HS-5 (cell line): ENCODE measurements at places on chromosomes 6 and 20.

GRCh38 chr6:98539741-98540140 is 294.6 kb upstream of the POU3F2 start:
- no peak for DNase-seq

- DNase-seq = no peak
These were observed 67.2 kb downstream of the DTNBP1 start for GRCh38 chr6:15595461-15596173.

DNA sequence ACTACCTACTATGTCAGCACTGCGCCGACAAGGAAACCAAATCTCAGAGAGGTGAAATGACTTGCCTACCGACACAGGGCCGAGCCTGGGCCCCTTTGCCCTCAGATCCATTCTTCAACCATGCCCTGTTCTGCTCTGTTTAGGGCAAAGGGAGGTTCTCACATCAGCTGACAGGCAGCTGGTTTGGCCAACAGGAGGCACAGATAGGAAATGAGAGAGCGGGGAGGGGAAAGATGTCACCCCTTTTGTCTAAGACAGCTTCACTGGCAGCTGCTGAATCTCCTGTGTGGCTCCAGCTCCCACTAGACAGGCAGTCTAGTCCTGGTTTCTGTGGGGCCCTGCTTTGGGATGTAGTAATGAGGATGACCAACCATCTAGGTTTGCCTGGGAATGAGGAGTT is 158.7 kb downstream of the TMEM200A start:
- no peak for DNase-seq

- DNase-seq = no peak
These were observed 294.7 kb downstream of the KHDC1L start for GRCh38 chr6:72930556-72931132.

DNA sequence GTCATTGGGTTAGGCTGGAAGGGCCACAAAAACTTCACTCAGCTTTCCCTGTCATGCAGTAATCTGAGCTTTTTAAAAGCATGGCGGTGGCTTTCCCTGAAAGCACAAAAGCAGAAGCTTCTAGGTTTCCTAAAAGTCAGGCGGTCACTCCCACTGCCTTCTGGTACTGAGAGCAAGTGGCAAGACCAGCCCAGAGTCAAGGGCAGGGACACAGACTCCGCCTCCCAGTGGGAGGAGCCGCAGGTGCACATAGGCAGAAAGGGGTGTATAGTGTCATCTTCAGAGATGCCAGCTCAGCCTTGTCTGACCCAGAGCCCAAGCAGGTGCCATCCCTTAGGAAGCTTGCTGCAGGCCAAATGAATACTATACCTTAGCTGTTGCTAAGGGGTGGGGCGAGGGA is 18.0 kb upstream of the PACSIN1 start:
- DNase-seq = no peak

DNA sequence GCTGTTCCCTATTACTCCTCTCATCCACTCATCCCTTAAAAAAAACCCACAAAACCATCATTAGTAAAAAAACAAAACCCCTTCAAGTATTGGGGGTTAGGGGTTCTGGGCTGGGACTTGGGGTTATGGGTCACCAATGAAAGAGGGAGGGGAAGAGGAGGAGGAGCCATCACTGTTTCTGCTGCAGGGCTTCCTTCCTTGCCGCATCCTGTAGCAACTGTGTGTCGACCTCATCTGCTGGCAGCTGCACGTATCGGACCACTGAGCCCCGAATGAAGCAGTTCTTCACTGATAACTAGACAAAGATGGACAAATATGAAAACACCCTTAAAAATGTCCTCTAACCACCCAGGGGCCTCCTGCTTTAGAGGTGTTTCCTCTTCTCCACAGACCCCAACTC is 2.0 kb upstream of the VARS1 start:
- no peak for DNase-seq

GRCh38 chr6:132675749-132676148 is 16.8 kb upstream of the TAAR1 start:
- DNase-seq = no peak

- no peak for DNase-seq
These were observed 15.2 kb downstream of the PI3 start for GRCh38 chr20:45189861-45190260.

DNA sequence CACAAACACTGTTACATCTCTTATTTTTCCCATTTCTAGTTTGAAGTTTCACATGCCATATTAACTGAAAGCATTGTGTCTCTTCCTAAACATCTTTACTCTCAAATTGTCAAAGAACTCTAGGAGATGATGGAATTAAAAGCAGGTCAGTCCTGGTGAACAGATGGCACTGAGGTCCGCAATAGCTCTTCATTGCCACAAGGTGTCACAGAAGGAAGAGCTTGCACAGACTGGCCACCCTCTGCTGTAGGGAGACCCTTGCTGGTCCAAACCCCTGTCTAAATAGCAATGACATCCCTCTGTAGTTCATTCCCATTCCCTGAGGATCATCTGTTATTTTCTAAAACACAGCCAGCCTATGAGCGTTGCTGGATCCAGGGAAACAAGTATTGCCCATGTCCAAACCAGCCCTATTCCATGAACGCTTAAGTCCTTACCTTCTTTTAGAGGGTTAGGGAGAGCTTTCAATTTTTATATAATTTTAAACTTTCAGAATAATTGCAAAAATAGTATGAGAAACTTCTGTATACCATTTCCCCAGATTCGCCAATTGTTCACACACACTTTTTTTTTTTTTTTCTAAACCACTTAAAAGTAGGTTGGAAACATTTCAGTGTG is 10.1 kb upstream of the HDAC2 start:
- DNase-seq = no peak

DNA sequence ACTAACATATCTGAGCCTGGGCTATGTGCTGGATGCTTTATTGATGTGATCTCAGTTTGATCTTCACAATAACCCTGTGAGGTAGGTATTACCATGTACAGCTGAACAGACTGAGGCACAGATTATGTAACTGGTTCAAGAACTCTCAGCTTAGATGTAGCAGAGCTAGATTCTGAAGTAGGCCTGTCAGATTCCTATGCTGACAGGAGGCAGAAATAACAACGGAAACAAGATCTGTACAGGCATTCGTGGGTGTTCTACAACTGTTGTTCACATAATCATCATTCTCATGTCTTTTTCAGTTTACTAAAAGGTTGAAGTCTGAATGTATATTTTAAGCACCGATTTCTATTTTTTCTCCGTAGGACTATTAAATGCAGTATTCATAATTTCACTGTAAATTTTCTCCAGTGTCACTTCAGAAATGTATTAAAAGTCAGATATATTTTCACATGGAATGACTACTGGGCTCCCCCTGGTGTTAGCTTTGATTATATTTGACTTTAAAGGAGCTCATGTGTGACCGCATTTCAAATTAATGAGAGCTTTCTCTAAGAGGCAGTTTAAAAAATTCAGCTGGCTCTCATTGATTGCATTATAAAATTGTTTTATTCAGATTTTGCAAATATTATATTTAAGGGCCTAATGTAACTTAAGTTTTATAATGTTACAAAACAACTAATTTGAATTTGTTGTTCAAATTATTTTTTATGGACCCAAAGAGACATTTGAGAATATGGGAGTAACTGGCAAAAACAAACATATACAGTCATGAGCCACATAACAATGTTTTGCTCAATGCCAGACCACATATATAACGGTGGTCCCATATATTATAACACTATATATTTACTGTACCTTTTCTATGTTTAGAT is 36.4 kb upstream of the SLC17A4 start:
- no peak for DNase-seq

DNA sequence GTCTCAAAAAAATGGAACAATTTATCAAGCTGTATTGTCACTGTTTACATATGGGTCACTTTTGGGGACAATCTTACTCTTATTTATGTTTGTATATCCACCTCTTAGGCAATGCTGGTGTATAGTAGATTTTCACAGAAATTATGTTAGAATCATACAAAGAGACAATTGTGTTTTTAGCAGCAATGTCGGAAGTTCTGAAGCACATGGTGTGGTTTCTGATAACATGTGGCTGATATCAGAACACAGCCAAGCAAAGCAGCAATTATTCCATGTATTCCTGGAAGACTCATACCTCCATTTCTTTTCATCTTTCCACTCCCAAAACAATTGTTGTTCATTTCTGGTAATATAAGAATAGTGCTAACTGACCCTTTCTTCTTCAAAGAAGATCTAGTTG is 17.5 kb upstream of the LOC128125822 start:
- no peak for DNase-seq

- peak; percentile 68 for DNase-seq
These were observed 16.7 kb downstream of the HMGN4 start for GRCh38 chr6:26554697-26555504.

- DNase-seq = no peak
These were observed 8.8 kb downstream of the RSPH3 start for GRCh38 chr6:158991017-158991723.
